ENCODE measurements at places on chromosomes 11 and 22.

GRCh38 chr11:61973476-61974162 is 6.2 kb upstream of the FTH1 start:
- no peak for DNase-seq

DNA sequence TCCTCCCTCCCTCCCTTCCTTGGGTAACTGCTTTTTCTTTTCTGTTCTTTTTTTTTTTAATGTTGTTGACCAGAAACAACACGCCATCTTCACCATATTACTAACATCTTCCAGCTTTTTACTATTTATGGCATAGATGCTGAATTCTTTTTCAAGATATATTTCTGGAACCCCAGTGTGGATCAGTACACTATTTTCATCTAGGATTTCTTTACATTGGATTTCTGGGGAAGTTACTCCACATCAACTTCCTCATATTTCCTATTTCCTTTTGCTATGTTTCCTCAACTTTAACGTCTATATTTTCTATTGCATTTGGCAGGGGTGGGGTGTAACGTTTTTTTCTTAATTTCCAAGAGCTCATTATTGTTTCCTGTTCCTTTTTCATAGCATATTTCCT is 7.0 kb downstream of the PGM2L1 start:
- DNase-seq, result no peak

DNA sequence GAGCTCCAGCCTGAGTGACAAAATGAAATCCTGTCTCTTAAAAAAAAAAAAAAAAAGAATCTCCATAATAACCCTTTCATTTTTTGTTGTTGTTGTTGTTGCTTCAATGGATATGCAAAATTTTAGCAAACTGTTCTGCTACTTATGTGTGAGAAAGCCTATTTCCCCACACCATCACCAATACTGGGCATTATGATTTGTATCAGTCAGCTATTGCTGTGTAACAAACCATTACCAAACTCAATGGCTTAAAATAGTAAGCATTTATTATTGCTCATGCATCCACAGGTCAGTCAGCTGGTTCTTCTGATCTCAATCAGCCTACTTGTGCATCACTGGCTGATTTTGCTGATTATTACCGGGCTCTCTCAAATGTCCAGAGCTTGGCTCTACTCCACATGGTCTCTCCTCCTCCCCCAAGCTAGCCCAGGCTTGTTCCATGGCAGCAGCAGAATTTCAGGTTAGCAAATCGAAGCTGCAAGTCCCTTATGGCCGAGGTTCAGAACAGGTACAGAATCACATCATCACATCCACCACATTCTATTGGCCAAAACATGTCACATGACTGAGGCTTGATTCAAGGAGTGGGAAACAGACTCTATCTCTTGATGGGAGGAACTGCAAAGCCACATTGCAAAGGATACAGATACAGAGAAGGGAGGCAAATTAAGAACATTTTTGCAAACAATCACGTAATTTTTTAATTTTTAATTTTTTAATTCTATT is 135.1 kb downstream of the MN1 start:
- no peak for DNase-seq

DNA sequence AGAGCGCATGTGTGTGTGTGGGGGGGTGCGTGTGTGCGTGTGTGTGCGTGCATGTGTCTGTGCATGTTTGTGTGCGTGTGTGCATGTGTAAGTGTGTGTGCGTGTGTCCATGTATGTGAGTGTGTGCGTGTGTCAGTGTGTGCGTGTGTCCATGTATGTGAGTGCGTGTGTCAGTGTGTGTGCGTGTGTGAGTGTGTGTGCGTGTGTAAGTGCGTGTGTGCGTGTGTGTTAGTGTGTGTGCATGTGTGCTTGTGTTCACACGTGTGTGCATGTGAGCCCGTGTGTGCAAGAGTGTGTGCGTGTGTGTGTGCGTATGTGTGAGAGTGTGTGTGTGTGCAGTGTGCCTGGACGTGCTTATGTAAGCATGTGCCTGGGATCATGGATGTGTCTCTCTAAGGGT is 14.7 kb upstream of the APOL6 start:
- DNase-seq, result no peak

DNA sequence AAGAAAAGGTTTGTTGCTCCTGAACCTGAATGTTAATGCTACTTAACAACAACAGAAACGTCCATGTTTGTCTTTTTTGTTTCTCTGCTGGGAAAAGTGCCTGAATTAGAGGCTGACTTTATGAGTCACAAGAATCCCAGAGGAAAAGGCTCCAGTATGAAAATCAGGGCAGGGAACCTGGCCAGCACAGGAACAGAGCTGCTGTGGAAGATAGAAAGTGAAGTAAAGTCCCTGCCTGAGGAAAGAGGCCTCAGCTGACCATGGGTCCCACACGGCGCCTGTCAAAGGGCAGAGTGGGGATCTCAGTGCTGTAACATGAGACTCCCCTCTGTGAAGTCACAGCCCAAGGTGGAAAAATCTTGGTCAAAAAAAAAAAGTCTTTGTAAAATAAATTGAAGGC is 632.3 kb upstream of the CCDC90B start:
- no peak for DNase-seq

- DNase-seq, result no peak
These were observed 11.2 kb upstream of the SF1 start for GRCh38 chr11:64789331-64790204.

DNA sequence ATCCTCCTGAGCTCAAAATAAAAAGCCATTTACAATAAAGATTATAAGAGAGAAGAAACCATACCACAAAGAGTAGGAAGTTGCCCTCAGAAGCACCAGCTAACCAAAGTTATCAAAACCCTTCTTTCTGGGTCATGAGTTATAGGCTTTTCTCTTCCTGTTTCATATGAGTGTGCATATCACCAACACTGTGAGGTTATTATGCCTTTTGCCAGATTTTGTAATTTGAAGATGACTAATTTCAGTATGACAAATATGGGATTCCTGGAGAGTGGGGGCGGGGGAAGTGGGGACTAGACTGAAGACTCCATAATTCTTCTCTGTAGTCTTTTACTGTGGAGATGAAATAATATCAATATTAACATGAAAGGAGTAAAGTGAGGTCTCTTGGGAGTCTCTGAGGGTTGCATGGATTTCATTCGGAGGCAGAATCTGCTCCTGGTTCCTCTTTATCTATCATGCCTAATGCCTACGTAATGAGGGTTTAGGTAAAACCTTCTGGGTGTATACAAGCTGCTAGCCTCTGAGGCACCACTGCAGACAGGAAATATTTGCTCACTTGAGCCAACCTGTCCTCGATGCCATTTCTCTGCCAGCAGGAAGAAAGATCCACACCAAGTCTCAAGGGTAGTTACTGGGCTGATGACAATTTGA is 2.1 kb downstream of the LPXN start:
- DNase-seq, result peak; percentile 61

DNA sequence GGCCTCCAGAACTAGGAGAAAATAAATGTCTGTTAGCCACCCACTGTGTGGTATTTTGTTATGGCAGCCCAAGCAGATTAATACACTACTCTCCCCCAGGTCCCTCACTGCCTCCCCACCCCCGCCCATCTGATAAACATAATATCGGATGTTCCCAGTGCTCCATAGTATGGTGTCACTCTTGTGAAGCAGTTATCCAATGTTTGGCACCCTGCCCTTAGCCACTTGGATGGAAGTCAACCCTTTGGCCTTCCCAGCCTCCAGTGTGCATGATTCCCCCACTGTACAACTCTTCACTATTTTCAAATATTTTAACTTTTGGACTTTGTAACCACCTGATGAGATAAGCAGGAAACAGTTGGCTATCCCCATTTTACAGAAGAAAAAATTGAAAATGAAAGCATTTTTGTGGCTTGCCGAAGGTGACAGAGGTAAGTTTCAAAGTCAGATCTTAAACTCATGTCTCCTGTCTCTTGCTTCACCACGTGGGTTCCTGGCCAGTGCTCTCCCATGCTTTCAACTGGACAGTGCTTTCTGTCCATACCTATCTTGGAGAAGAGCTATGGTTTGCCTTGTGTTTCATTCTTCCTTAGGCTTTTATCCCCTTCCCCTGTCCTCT is 53.2 kb downstream of the ALX4 start:
- DNase-seq, result no peak

- no peak for DNase-seq
These were observed 2.9 kb downstream of the SC5D start for GRCh38 chr11:121295246-121296029.

GRCh38 chr11:114264381-114264780 is 31.8 kb upstream of the NNMT start:
- no peak for DNase-seq

DNA sequence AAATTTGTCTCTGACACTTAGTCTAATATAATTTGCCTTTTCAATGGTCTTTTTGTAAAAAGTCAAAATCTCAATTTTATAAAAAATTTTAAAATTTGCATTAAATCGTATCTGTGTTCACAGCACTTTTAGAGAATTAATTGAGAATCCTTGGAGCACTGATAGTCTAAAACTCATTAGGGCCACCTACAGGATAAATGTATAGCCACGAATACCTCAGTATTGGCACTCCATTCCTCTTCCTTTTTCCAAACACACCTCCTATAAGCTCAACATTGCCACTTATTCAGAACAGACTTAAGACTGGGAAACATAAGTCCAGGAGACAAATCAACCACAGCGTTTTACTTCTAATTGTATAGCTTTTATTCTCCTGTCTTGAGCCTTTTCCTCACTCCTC is 776.0 kb upstream of the ARHGAP42 start:
- no peak for DNase-seq

- no peak for DNase-seq
These were observed 32.2 kb downstream of the TSPAN18 start for GRCh38 chr11:44758983-44759382.

DNA sequence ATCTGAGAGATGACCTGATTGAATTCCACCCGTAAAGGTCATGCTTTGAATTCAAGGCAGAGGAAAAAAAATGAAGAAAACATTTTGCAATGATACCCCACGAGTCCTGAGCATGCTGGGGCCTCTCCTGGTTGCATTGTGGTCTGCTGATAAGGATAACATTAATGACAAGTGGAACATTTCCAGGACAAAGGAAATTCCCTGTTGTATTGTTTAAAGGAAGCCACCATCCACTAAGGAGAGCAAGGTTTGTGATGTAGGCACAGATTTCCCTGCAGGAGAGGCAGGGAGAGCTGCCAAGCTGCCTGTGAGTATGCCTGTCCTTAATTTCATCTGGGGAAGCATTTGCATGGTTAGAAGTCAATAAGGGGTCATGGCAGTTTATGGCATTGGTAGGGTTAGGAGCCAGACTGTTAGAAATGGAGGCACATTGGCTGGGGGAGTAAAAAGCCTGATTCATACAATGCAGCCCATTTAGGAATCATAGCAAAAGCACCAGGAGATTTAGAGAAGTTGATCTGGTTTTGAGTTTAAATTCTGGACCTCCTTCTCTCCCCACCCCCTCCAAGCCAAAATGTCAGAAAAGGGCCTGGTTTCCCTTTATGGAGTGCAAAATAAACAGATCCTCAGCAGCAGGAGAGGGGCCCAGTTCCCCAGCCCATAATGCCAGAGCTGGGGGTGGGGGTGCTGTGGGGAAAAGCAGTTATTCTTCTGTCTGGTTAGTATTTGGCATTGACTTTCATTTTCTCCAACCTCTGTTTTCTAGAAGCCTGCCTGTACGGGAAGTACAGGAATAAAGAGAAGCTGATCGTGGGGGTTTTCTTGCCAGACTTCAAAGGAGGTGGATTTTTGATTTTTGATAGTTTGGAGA is 22.1 kb downstream of the FLI1 start:
- no peak for DNase-seq

- no peak for DNase-seq
These were observed 50.0 kb downstream of the BID start for GRCh38 chr22:17724241-17724640.

- no peak for DNase-seq
These were observed 611.6 kb downstream of the INSC start for GRCh38 chr11:15726221-15726746.

GRCh38 chr11:40998920-40999319 is 460.5 kb downstream of the LRRC4C start:
- DNase-seq, result no peak

Measured in CD4-positive, alpha-beta T cell treated with Interferon gamma for 1 hour (primary cell).